ENCODE measurements at places on chromosomes 1 and 21.
A peak's percentile ranks its signal among the peaks of the same experiment; 100 is the strongest.

DNA sequence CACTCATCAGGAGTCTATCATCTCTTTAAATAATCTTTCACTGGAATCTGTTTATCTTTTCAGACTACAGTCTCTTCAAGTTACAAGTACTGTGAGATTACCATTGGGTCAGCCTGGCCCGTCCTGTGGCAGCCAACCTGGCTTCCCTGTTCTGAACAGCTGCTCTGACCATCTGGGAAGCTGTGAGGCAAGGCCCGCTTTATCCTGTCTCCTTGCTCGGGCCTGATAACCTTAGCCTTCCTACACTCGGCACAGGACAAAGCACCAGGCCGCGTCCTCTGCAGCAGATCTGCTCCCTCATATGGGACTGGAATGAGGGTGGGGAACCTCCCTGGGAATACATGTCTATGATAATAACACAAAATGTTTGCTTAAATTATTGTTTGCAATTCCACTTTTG is 113.3 kb downstream of the PTPN14 start:
- DNase-seq: no peak

GRCh38 chr1:156942576-156942975 is 22.1 kb downstream of the LRRC71 start:
- no peak for DNase-seq

GRCh38 chr1:240468656-240469055 is 143.3 kb downstream of the GREM2 start:
- peak; percentile 44 for DNase-seq

DNA sequence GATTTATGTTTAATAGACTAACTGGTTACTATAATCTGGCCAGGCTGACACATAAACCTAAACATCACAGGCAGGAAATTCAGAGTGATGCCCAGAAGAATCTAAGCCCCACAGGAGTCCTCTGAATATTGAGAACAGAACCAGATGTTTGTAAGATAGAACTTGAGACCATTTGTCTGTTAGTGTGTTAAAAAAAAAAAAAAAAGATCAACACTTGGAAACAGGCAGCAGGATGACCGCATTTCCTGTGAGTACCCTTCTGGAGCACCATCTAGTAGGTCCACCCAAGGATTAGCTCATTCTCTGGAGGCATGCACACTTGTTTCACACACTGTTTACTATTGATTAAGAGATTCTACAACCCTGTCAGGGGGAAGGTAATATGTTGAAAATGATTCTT is 111.4 kb upstream of the VANGL1 start:
- DNase-seq: peak; percentile 82

DNA sequence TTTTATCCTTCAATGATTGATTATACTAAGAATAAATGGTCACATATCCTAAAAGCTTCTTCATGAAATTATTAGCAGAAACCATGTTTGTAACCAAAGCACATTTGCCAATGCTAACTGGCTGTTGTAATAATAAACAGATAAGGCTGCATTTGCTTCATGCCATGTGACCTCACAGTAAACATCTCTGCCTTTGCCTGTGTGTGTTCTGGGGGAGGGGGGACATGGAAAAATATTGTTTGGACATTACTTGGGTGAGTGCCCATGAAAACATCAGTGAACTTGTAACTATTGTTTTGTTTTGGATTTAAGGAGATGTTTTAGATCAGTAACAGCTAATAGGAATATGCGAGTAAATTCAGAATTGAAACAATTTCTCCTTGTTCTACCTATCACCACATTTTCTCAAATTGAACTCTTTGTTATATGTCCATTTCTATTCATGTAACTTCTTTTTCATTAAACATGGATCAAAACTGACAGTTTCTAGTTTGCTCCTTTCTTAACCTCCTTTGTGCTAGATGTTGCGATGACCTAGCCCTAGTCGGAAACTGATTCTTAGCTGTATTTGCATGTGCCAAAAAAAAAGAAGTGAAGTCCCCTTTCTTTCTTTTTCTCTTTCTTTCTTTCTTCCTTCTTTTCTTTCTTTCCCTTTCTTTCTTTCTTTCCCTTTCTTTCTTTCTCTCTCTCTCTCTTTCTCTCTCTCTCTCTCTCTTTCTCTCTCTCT is 45.1 kb downstream of the MAP3K7CL start:
- DNase-seq: peak; percentile 80

- peak; percentile 84 for DNase-seq
Measured at GRCh38 chr1:53541761-53542550, 82.8 kb downstream of the DMRTB1 start.

DNA sequence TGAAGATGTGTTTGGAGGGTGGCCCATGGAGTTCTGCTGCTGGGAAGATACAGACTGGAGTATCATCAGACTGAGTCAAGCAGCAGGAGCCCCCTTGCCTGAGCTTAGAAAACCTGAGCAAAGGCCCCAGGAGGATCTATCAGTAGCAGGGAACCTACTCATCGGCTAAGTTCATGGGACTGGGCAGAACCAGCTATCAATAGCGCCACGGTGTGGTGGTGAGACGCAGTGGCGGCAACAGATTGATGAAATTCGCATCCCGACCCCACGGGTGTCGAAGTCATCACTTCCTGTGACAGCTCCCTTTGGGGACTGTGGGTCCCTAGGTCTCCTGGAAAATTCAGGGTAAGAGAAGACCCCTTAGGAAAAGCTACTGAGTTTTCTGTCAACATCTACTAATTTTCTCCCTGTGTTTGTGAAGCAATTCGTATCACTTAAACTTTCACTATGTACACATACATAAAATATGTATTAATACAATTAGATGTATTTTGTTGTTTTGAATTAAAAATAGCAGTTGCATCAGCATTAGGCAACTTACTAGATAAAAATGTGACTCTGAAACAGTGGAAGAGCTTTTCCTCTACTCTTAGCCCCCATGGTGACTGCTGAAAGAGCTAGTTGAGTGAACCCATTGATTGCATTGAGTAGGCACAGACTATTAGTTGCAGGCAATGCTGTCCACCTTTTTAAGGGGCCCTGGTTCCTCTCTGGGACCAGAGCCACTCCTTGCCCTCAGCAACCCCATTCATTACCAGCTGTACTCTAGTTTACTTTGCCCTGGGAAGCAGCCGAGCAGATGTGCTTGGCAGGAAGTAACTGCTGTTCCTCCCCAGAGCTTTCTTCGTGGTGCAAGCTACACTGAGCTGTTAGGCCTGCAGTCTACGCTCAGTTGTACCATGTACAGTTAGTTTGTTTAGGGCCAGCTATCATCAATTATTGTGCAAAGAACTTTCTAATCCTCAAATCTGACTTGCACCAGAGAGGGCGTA is 7.3 kb upstream of the CACNA1S start:
- peak; percentile 39 for DNase-seq

DNA sequence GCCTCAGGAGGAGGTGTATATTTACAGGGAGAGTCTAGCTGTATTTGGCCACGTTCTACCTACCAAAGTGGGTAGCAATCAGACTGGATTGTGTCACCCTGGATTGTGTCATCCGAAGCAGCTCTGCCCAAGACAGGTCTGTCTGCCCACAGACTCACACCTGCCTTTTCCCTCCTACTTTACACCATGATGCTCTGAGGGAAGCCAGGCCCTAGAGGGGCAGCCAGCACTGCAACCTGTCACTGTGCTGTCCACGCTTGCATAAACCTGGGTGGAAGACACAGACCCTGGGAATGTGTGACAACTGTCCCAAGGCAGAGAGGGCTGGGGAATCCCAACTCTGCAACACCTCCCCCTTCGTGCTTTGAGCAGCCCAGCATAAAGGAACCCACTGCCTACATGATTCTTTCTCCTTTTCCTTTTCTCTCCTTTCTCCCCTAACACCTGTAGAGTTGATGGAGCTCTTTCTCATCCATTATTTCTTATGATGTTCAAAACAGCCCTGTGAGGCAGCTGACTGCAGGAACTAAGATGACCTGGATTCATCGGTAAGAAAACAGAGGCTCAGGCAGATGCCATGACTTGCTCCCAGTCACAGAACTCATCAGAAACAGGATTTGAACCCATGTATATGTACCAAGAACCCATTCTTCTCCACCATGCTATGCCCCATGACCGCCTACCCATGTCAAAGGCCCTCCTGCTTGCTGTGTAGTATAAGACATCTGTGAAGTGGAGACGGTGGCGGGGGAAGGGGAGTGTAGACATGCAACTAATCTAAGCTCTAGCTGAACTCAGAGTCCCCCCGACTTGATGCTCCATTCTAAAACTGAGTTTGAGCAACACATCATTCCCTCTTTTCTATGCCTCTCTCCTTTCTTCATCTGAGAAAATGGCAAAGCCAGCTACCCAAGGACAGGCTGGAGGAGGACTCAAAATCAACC is 55.9 kb downstream of the ITPKB start:
- no peak for DNase-seq

- peak; percentile 69 for DNase-seq
Measured at GRCh38 chr1:184854496-184855140, 100.0 kb upstream of the EDEM3 start.

DNA sequence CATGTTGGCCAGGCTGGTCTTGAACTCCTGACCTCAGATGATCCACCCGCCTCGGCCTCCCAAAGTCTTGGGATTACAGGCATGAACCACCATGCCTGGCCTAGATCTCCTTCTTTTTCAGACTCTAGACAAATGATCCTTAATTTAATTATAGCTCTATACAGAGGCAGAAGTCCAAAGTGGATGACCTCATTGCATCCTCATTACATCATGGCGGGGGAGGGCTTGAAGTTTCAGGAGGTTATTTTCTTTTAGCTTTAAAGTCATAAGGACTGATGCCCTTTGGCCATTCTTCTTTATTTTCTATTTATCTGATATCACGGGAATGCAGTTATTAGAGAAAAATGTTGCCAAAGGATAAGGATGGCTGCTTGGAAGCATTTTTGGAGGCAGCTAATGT is 14.1 kb upstream of the MARK1 start:
- no peak for DNase-seq

- no peak for DNase-seq
Measured at GRCh38 chr1:112929979-112930378, 26.0 kb downstream of the SLC16A1 start.

DNA sequence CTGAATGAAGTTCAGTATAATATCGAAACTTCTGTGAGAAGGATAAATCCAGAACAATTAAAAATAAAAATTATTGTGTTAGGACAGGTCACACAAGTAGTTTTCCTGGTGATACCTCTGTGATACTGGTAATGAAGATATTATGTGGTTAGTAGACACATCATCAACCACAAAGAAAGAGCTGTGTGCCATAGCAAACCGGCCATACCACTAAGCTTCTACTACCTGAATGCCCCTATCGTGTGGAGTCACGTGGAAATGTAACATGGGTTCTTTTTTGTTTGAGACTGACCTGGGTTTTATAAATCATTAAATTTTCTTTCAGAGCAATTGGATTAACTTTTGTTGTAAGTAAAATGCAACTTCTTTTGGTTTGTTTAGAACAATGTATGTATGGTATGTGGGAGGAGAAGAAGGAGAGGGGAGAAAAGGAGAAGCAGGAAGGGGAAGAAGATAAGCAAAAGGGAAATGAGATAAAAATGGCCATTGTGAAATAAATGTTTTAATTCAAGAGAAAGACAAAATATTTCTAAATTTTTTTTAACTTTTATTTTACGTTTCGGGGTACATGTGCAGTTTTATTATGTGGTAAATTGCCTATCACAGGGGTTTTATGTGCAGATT is 58.2 kb upstream of the LRRC8B start:
- no peak for DNase-seq

DNA sequence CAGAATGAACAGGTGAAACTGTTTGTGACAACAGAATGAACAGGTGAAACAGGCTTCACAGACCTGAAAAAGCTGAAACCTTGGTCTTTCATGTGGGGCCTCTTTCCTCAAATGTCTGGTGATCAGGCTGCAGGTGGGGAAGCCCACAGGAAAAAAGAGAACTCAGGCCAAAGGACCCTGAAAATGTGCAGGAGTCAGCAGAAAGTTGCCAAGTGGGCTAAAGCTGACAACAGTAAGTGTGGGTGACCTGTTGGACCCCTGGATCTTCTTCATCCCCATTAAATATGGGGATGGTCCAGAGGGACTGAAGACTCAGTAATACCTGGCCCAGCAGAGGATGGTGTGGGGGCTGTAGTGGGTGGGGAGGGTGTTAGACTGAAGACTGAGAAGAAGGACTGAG is 9.1 kb upstream of the CHIT1 start:
- no peak for DNase-seq

GRCh38 chr1:244667797-244668196 is 14.9 kb downstream of the DESI2 start:
- no peak for DNase-seq

GRCh38 chr1:16012590-16013219 is 5.1 kb downstream of the HSPB7 start:
- no peak for DNase-seq

- DNase-seq: peak; percentile 71
Measured at GRCh38 chr1:112358798-112359408, 37.1 kb upstream of the CTTNBP2NL start.

DNA sequence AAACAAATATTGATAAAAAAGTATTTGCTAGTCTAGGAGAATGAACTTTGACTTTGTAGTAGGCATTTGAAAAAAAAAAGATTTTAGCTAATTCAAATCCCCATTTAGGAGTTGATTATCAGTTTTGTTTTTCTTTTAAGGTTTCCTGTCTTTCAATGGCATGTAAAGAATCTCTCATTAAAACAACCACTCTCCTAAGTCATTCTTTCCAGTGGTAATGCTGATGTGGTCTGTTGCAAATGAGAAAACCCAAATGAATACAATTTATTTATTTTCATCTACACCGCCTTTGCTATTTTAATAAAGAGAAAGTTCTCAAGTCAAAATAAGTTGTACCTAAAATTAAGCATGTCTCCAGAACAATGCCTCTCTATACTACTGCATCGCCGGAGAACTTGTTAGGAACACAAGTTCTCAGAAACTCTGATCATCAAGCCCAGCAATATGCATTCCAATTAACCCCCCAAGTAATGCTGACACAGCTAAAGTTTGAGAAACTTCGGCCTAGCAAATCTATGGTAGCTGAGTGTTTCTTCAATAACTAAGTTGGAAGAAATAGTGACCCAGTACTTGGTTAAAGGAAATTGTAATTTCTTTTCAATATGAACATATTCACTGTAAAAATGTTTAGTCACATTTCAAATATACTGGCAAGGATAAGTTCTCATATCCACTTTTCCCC is 255.1 kb downstream of the PTPRC start:
- DNase-seq: no peak

DNA sequence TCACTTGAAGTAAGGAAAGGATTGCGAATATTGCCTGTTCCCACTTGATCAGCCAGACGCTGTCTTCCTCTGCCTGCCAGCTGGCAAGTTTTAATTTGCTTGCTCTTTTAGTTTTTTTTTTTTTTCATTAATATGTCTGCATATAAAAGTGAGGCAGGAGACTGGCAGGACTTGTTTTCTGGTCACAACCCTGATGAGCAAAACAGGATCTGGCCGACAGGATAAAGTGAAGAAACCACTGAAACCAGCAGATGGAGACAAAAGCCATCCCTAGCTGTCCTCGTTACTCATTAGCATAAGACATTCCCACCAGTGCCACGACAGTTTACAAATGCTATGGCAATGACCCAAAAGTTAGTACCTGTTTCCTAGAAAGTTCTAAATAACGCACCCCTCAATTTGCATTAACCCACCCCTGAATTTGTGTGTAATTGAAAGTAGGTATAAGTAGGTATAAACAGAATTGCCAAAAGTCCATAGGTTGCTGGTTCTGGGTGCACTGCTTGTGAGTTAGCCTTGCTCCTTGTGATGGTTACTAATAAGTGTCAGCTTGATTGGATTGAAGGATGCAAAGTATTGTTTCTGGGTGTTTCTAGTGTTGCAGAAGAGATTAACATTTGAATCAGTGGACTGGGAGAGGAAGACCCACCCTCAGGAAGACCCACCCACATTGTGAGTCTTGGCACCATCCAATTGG is 60.8 kb downstream of the ZNF684 start:
- DNase-seq: peak; percentile 52

GRCh38 chr1:89589515-89589914 is 43.4 kb upstream of the LRRC8C start:
- peak; percentile 58 for DNase-seq

All from fibroblast of mammary gland (primary cell).